Common myeloid progenitor, CD34-positive (primary cell): ENCODE measurements at places on chromosomes 1 and 21.
A peak's percentile ranks its signal among the peaks of the same experiment; 100 is the strongest.

DNA sequence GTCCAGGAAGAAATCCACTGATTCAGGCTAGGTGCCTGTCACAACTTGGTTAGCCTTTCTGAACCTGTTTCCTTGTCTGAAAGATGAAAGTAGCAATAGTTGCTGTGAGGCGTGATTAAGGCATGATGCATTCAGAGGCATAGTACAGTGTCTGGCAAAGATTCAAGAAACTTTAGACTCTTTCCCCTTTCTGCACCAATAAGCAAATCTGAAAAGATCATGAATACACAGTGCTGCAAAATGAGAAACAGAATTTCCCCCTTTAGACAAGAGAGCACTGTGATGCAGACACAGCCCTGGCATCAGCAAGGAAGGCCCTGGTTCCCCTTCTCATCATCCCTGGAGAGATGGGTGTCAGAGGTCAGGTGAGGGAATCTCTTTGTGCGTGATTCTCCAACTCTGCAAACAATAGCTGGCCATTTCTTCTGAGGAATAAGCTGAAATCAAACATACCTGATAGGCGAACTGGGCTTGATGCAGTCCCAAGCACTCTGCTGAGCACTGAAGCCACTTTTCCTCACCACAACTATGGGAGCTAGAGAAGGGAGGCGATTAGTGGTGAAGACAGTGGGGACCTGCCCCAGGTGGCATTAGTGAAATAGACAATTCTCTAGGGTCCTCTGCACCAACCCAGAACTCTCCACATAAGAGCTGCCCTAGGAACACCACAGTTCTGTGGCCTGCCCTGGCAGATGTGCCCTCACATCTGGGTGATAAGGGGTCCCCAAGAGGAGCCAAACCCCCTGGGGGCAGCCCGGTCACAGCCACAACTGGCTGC, 41.7 kb downstream of the ITPKB start:
- no peak for DNase-seq

DNA sequence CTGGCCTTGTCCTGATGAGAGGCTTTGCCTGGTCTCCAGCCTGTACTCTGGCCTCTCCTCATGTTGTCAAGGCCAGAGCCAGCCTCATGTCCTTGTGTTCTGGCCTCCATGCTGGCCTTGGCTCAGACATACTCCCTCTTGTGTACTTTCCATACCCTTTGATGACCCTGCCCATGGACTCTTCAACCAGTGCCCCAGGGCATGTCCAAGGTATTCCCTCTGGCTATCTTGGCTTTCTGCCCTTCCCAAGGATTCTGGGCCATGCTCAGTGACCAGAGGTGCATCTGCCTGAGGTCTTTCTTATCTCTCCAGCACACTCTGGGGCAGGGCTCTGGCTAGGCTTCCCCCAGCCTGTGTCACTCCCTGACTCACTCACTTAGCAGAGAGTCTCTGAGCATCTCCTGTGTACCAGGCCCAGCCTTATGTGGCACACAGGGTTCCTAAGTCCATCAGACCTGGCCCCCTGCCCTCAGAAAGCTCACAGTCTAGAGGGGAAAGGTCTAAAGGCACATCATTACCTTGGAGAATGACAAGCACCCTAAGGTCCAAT, 141.4 kb upstream of the GRIK3 start:
- no peak for DNase-seq

DNA sequence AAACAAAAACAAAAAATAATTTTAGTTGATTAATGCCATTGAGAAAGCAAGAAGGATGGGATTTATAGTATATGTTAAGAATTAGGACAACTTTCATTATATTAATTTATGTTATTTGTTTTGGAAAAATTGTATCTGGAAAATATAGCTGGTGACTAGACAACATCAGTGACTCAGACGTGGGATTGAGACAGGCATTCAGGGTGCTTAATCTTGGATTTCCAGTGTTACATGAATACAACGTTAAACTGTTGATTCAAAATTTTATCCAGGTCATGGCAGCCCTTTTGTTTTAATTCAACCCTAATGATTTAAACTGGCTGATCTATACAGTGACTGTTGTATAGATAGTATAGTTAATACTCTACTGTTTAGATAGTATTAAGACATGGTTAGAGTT, 827.1 kb upstream of the B3GALT2 start:
- no peak for DNase-seq

- no peak for DNase-seq
Observed at GRCh38 chr1:234989019-234989418, 139.6 kb downstream of the TOMM20 start.

- DNase-seq, result no peak
Observed at GRCh38 chr1:23395154-23395724, 25.6 kb upstream of the ZNF436 start.

- peak; percentile 26 for DNase-seq
Observed at GRCh38 chr21:44709426-44710293, 1.7 kb downstream of the TSPEAR start.

GRCh38 chr1:201719812-201720521, 109.0 kb upstream of the IPO9 start:
- DNase-seq, result no peak

GRCh38 chr1:23798662-23799142, 1.9 kb downstream of the GALE start:
- peak; percentile 48 for DNase-seq

GRCh38 chr1:15296585-15297321, 49.7 kb downstream of the FHAD1 start:
- DNase-seq, result peak; percentile 29

DNA sequence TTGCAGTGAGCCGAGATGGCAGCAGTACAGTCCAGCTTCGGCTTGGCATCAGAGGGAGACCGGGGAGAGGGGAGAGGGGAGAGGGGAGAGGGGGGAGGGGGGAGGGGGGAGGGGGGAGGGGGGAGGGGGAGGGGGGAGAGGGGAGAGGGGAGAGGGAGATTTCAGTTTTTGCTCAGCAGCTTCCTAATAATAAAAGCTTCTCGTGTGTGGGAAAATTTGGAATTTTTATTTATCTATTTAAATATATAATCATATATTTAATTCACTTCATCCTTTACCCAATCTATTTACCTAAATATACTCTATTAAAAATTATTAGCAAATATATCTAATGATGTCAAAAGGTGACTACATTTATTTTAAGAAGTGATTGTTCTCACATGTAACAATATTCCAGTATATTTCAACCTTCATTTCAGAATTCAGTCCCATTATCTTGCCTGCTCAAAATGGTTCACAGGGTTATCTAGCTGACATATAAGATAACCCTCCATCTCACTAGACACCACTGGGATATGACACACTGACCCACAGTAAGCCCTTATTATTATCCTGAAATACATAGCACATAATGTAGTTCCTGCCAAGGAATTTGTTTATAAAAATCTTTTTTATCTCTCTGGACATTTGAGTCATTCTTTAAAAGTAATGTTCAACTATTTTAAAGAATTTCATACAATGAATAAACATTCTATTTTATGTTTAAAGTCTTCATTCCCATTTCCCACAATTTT, 105.9 kb downstream of the GPATCH2 start:
- DNase-seq, result no peak

GRCh38 chr21:43976661-43977060, 35.4 kb upstream of the TRAPPC10 start:
- DNase-seq, result no peak

DNA sequence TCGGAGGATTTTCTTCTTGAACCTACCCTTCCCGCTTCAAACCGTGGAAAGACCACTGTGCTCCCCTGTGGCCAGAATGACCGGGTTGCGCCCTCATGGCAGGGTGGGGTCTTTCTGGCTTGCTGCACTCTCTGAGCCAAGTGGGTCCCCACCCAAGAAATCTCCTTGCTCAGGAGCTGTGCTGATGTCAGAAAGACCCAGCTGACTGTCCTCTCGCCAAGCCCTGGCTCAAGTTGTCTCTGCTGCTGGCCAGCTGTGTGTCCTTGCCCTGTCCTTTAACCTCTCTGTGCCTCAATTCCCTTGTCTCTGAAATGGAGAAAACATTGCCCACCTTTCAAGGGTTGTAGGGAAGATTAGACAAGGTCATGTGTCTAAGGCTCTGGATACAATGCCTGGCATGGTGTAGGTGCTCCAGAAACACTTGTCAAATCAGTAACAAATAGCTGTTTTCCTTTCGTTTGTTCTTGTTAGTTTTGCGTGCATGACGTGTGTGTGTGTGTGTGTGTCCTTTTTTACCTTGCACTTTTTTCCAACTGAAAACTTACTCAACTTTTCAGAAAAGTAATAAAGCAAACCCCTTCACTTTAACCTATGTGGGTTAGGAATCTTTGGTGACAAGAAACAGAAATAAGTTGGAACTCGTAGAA, 41.1 kb upstream of the RPL11 start:
- no peak for DNase-seq

- DNase-seq, result no peak
Observed at GRCh38 chr1:208885650-208886049, 641.5 kb upstream of the PLXNA2 start.

DNA sequence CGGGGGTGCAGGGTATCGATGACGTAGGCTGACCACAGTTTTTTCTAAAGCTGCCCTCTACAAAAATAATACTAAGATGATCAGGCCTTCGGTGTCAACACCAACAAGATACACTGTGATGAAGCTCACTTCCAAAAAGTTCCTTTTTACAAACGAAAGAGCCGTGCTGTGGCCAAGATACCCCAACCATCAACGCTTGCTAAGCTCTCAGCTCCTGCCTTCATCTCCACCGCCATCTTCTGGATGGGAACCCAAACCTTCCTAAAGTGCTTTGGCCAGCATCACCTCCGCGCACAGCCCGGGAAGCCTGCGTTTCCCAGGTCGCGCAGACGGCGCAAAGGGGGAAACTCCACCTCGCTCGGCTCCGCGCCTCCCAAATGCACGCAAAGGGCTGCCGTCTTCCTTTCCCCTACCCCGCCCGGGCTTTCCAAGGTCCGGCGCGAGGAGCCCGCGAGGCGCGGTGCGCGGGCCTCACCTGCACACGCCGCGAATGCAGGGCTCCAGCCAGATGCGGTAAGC, 541 bp downstream of the USP48 start:
- DNase-seq, result peak; percentile 83

GRCh38 chr1:177849130-177849529, 120.7 kb downstream of the SEC16B start:
- DNase-seq, result no peak

DNA sequence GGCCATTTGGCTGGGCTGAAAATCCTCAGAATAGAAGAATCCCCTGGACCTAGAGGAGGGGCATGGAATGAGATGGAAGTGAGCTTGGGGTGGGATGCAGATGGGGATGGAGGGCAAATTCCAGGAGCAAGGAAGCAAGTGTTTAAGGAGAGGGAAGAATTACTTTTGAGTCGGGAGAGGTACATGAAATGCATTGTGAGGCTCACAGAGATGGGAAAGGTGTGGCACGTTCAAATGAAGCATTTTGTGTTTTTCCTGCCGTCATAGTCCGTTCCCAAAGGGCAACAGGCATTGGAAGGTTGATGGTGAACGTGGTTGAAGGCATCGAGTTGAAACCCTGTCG, 30.5 kb downstream of the ATP5PO start:
- no peak for DNase-seq

DNA sequence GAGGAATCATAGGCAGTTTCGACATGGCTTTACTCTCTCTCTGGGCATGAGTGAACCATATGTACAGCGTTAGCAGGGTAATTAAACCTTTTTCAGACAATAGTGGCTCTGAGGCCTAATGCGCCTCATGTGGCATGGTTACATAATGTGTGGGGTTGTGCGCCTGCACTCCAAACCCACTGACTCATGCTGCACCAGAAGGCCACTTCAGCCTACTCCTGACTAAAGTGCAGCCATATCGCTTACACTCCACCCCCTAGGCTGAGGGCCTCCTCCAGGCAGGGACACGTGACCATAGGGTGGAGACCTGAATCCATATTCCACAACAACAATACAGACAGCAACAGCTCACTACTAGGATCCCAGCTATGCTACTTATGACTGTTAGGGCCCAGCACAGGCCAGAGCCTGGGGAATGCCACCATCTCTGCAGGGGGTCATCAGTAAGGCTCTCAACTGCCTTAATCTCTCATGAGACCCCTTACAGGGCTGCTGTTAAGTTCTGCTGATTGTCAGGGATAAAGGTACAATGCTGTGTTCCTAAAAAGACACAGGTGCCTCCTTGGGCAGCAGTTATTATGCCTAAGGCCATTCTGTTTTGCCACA, 13.4 kb upstream of the ODF2L start:
- no peak for DNase-seq

- no peak for DNase-seq
Observed at GRCh38 chr21:33110340-33110715, 40.4 kb downstream of the OLIG1 start.

DNA sequence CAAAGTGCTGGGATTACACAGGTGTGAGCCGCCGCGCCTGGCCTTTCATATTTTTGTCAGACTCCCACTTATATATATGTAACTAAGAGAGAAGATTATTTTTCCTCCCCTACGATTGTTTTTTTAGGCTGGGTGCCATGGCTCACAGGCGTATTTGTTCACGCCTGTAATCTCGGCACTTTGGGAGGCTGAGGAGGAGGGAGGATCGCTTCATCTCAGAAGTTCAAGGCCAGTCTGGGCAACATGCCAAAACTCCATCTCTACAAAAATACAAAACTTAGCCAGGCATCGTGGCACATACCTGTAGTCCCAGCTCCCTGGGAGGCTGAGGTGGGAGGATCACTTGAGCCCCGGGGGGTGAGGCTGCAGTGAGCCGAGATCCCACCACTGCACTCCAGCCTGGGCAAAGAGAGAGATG, 23.9 kb upstream of the ITLN2 start:
- no peak for DNase-seq

- DNase-seq, result no peak
Observed at GRCh38 chr21:36203603-36203889, 46.9 kb downstream of the DOP1B start.

DNA sequence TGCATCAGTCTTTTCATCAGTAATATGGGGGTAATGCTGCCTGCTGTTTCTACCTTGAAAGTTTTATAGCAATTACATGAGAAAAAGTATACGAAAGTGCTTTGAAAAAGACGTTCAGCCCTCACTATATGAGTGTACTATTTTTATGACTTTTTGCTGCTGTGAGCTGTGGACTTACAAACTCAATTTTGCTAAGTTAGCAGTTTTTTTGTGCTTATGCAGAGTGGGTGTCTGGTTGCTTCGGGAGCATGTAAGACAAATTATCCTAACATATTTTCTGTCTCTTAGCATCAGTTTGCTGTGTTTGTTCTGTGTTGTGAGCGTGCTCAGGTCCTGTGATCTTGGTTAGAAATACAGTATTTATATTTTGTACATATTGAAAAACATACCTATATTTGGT, 109.7 kb downstream of the CACNA1E start:
- DNase-seq, result no peak

- peak; percentile 48 for DNase-seq
Observed at GRCh38 chr1:31549809-31550620, 26.3 kb upstream of the TINAGL1 start.
